ENCODE measurements at places on chromosomes 2 and 18.

DNA sequence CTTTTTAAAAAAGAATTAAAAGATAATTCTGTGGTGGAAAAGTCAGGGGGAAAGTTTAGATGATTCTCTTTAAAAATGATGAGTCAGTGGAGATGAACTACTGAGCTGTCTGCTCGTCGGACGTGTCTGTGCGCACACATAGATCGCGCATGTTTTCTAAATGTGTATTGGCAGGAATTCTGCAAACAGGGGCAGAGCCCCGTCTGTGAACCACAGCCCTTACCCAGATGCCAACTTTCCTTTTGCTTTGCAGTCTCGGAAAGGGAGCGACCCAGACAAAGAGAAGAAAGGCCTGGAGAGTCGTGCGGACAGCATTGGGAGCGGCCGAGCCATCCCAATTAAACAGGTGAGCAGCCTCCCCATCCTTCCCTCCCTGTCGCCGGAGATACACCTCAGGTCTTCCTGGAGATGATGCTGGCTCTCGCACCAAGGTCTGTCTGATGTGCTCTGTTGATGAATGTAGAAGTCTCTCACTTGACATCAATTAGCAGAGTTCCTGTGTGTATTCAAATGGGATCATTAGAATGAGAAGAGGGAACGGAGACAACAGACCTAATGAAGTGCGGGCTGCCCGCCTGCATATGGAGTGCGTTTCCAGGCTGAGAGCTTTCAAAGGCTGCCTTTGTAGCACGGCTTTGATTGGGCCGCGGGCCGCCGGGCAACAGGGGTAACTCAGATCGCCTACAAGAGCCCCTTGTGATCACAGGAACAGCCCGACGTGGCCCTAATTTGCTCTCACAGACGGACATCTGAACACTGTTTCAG, 313.3 kb downstream of the AGAP1 start:
- no peak for DNase-seq

GRCh38 chr2:23385748-23386338, 864 bp downstream of the KLHL29 start:
- peak; percentile 41 for DNase-seq

GRCh38 chr2:91974401-91975129, 2896.7 kb upstream of the TEKT4 start:
- DNase-seq: no peak

GRCh38 chr2:237411683-237412423, 2.1 kb downstream of the COL6A3 start:
- DNase-seq: no peak

DNA sequence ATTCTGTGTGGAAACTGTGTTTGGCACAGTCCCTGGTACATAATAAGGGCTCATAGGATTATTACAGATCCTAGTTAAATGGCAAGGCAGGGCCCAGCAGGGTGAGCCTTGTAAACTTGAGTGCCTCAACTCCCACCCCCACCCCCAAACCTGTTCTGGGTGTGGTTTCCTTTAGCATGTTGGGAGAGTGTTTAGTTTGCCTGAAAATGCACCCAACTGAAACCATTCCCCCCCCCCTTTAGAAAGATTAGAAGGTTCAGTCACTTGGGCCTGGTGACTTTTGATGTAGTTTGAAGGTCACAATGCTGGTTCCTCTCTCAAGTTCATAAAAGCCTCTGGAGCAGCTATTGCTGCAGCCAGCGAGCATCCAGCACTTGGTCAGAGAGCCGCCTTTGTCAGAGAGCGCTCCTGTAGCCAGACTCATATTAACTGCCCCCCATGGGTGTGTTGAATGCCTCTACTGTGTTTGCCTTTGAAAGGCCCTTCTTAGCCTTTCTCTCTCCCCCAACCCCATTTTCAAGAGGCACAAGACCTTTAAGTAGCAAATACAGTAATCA, 113.7 kb downstream of the SPTBN1 start:
- no peak for DNase-seq

GRCh38 chr2:14051401-14051800, 581.1 kb upstream of the LRATD1 start:
- DNase-seq: no peak

GRCh38 chr2:150101947-150102346, 385.5 kb downstream of the RND3 start:
- no peak for DNase-seq

DNA sequence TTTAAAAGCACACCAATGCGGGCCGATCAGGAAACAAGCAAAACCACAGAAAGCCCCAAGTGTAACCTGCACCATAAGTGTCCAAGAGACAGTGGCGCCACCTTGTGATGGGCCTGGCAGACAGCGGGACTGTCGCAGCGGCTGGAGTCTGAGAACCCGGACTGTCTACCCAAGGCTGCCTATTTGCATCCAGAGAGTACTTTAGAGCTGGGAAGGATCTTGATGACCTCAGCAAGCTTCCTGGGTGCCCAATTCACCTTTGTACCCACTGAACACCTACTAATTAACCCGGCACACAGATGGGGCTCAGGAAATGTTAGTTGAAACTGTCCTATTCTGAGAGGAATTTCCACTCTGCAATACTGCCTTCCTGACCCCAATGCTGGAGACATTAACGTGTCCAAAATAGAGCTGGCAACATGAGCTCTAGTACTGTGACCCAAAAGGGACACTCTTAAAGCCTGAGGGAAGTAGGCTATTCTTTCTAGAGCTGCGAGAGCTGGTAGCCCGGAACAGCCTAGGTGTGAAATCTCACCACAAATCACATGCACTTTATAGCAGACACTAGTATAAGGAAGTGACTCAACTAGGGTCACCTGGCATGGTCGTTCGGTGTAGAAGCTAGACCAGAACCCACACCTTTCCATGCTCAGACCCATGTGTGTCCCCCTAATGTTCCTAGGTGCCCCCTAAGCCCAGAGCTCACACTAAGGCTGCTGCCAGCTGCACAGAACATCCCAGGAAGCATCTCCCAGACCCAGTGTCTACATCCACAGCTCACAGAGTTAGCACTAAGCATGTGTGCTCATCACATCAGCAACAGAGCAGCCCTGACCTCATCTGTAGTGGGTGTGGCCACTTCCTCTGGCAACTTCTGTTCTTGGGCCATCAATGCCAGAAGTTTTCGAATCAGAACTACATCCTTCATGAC, 25.4 kb downstream of the POLR1A start:
- peak; percentile 76 for DNase-seq

- DNase-seq: peak; percentile 71
Measured at GRCh38 chr2:216596980-216597509, 36.2 kb upstream of the IGFBP2 start.

DNA sequence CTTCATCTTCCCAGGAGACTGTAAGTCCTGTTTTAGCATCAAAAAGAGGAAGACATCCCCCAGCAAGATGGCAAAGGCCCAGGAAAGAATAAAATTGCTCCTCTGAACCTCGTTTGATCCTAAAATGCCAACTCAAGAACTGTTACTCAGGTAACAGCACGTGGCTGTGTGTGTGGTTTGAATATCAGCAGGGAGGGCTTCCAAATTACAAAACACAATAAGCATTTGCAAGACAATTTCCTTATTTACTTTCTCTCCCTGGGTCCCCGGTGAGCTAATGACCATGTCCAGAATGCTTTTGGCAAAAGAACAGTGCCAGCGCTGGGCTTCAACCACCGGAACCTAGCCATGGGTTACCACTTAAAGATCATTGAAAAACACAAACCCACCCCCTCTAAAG, 163.6 kb downstream of the C1D start:
- no peak for DNase-seq

DNA sequence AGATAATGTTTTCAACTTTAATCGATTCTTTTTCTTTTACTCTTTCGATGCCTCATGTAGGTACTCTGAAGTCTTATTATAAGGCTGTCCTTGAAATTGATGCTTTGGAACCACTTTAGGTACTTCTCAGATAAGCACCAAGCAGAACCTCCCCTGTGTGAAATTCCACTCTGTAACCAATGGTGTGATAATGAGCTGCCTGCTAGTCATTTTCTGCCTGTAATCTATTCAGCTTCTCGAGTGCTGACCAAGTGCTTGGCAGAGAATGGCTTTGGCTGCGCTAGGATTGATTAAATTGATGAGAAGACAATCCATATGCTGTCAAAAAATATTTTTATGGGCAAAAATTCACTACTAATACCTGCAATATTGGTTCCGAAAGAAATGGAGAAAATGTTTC, 132.1 kb upstream of the STON1 start:
- no peak for DNase-seq

- DNase-seq: no peak
Measured at GRCh38 chr18:38966841-38967240, 1401.2 kb upstream of the CELF4 start.

- DNase-seq: no peak
Measured at GRCh38 chr2:64233376-64233922, 89.2 kb upstream of the PELI1 start.

DNA sequence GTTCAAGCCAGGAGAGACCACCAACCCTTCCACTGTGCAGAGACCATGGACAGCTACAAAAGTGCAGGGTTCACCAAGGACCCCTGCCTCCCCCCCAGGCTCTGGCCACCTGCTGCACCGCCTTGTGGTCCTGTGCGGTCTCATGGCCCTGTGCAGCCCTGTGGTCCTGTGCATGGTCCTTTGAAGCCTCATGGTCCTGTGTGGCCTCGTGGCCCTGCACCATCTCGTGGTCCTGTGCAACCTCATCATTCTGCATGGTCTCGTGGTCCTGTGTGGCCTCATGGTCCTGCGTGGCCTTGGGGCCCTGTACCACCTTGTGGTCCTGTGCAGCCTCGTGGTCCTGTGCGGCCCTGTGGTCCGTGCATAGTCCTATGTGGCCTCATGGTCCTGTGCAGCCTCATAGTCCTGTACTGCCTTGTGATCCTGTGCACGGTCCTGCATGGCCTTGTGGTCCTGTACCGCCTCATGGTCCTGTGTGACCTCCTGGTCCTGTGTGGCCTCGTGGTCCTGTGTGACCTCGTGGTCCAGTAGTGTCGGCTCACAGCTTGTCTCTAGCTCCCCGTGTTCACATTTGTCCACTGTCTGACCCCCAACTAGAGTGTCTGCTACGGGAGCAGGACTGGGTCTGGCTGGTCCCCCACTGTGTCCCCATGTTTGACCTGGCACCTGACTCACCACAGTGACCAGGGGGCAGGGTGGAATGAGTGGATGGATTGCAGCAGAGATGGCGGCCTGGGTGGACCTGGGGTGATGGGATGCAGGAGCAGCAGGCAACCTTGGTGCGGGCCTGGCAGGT, 20.0 kb upstream of the OTOS start:
- no peak for DNase-seq

DNA sequence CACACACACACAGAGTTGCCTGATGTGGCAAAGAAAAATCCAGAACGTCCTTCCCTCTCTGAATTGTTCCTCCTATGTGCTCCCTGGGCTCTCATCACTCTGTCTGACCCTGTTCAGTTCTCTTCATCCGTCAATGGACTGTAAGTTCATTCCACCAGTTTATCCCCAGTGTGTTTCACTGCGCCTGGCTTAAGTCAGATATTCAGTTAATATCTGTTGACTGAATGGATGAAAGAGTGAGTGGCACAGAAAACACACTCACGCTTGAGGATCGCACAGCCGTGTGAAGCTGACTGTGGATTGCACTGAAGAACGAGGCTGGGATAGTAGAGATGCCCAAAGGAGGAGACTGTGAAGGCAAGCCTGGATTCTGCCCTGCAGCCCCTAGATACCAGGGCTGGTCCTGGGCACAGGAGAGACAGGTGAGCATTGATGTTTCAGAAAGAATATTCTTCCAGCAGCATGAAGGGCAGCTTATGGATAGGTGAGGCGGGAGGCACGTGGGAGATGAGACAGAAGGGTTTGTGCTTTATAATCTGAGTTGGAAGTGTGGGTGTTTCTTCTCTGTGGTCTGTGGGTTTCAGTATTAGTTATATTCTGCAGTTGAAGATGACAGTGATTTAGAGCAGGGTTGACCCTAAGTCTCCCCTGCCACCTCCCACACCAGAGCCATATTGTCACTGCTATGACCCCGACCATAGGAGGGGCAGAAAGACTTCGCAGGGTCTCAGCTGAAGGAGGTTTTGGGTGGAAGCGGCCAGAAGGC, 129.9 kb downstream of the SOCS6 start:
- DNase-seq: peak; percentile 22

GRCh38 chr2:169980001-169980400, 152.7 kb downstream of the UBR3 start:
- DNase-seq: no peak

DNA sequence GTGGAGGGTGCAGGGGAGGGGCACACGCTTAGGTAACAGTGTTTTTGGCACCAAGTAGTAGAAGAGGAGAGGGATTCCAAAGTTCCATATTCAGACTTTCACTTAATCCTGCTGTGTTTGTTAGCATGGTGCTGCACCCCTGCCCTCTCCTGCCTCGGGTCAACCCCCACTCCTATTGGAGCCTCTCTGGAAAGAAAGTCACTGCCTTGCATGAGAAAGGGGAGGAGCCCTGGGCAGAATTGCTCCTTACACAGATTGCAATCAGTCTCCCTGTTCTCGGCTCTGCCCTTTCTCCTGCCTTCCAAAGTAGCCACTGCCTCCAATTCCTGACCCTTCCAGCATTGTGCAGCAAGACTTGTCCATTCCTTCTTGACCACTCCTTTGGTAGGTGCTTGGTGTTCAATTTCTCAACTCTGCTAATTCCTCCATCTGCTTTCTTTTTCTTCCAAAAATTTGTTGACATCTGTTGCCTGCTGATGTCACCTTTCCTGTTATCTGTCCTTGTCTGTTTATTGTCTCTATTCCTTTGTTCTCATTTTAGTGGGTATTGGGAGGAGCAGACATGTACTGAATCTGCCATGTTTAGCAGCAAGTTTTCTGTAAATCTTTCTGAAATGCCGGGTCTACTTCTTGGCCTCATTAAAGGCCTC, 225.4 kb downstream of the LOXHD1 start:
- no peak for DNase-seq

DNA sequence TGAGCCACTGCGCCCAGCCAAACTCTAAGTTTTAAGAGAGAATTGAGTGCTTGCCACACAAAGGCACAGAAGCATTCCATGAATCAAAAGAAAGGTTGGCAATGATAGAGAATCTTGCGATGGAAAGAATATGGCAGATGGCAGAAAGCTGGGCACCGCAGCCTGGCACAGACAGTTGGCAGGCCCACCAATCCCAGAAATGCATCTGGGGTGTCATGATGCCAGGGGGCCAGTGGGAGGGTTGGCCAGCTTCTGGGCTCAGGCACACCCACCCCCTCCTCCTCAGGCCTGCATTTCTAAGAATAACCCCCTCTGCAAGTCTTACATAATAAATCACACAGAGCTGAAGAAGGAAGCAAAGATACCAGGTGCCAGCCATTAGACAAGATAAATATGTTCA, 19.6 kb downstream of the ZNF2 start:
- no peak for DNase-seq

DNA sequence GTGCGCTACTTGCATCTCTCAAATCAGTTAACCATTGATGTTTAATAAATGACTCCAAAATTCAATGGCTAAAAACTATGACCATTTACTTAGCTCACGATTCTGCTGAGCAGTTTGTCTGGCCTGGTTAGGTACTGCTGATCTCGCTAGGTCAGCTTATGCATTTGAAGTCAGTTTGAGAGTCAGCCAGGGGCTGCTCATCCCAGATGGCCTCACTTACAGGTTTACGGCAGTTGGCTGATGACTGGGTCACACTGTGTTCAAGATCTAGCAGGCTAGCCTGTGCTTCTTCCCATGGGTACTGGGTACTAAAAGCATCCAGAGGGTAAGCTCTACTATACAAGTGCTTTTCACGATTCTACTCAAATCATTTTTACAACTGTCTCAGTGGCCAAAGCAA, 122.1 kb downstream of the DLGAP1 start:
- DNase-seq: no peak

Data from WERI-Rb-1 (cell line).